ENCODE measurements at places on chromosomes 16 and 17.

- no peak for DNase-seq
These were observed at the start of gene CCL7 for GRCh38 chr17:34269969-34270368. TSS of gene CCL7 (plus strand) at chr17:34270221. CDS start at chr17:34270291, 70 bp downstream.

DNA sequence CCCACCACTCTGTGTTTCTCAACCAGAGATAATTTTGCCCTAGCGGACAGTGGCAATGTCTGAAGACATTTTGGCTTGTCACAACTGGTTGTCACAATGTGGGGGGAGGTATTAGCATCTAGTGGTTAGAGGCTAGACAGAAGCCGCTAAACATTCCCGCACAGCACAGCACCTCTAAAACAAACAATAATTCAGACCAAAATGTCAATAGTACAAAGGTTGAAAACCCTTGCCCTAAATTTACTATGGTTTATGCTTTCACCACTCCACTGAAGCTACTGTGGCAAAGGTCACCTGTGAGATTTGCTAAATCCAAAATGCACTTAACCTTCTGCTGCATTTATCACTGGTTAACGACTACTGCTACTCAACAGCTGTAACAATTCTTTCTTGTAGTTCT, 14.1 kb downstream of the NUP88 start:
- no peak for DNase-seq

- no peak for DNase-seq
These were observed 16.7 kb downstream of the COQ7 start for GRCh38 chr16:19084139-19084538.

DNA sequence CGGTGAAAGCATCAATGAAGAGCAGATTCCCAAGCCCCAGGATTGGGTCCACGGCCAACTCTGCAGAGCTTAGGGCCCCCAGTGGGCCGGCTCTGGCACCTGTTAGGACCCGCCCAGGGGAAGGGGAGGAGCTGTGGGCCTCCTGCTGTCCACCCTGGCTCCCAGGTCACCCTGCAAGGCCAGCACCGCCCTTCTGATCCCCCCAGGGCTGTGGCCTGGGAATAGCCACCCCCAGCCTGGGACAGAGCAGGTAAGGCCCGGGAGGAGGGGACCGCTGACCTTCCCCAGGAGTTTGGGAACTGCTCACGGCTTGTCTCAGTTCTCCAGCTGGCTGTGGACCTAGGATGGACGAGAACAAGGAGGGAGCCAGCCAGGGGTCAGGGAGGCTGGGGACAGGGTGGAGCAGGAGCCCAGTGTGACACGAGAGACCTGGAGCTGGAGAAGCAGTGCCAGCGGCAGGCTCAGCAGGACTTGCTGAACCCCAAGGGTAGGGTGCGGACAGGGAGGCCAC, 39.3 kb upstream of the SLC38A10 start:
- no peak for DNase-seq

- DNase-seq = no peak
These were observed 610 bp downstream of the RFNG start for GRCh38 chr17:82050761-82051641.

DNA sequence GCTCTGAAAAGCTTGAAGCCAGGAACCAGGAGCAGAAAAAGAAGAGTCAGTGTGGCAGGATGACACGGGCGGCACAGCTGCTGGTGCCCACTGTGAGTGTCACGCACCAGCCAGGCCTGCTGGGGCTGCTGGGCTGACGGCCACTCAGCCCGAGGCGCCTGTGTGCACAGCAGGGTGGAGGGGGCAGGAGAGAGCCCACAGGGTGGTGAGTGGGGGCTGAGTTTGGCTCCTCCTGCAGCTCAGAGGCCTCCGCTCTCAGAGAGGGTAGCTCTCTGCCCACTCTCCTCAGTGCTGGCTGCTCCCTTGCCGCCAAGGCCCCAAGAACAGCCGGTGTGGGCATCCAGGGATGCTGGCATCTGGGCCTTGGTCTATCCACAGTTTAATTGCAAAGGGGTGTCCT, 59.6 kb downstream of the GSG1L start:
- DNase-seq = no peak

DNA sequence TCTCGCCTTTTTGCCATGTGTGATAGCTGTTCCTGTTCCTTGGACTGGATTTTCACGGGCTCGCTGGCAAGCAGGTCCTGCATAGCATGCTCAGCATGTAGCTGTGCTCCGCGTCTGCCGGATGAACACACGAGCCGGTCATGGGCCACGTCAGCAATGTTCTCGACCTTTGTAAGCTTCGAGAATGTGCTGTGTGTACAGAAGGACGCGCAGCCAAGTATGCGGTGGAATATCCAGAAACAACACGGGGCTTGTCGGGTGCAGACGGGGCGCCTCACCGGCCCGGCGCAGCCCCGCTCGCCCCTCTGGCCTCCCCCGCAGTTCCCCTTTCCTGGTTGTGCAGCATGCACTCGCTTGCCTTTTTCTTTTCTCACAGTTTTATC, 42.2 kb downstream of the RPTOR start:
- no peak for DNase-seq

DNA sequence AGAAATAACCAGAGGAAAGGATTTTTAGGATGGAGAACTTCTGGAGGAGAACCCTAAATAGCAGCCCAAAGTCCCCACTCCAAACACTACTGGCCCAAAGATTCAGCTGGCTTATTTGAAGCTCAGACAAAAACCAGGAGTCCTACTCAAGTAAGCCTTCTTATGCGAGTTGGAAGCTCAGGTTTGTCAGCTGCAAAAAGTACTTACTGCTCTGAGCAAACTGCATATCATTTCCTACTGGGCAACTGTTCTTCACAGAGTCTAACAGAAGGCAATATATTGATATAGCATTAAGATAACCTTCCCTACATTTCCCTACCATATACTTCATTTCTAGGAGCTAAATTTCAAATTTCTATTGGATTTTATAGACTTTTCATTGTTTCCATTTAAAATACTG, 76.1 kb upstream of the CORO6 start:
- DNase-seq = no peak

- DNase-seq = no peak
These were observed 8.0 kb downstream of the TNRC6A start for GRCh38 chr16:24737391-24737871.

GRCh38 chr17:27529230-27529796, 73.1 kb downstream of the KSR1 start:
- no peak for DNase-seq

GRCh38 chr17:17624741-17625140, 33.2 kb upstream of the PEMT start:
- DNase-seq = no peak

- no peak for DNase-seq
These were observed 121.2 kb downstream of the ASIC2 start for GRCh38 chr17:33171931-33172330.

- no peak for DNase-seq
These were observed 84.5 kb upstream of the ZNF469 start for GRCh38 chr16:88298181-88298832.

GRCh38 chr17:74737299-74738050, 419 bp downstream of the RAB37 start:
- DNase-seq = peak; percentile 40

DNA sequence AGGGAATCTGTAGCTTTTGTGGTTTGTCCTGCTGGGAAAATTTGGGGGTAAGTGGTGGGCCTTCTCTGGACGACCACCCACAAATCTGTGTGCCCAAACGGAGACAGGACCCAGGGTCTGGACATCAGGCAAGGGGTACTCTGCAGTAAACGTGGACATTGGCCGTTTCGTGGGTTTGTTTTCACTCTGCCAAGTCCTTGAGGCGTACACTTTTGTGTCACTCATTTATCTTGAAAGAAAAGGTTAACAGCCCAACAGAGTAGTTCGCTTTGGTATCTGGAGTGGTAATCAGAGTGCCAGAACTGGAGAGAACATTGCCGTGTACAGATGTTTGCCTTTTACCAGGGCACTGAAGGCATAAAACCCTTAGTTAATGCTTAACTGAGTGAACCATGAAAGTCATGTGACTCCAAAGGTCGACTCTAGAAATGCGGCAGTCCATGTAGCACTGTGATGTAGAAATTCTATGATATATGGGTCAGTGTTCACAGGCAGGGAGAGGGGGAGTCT, 15.4 kb downstream of the NAA60 start:
- no peak for DNase-seq

- DNase-seq = no peak
These were observed 9.2 kb downstream of the C1QTNF1 start for GRCh38 chr17:79033046-79033616.

DNA sequence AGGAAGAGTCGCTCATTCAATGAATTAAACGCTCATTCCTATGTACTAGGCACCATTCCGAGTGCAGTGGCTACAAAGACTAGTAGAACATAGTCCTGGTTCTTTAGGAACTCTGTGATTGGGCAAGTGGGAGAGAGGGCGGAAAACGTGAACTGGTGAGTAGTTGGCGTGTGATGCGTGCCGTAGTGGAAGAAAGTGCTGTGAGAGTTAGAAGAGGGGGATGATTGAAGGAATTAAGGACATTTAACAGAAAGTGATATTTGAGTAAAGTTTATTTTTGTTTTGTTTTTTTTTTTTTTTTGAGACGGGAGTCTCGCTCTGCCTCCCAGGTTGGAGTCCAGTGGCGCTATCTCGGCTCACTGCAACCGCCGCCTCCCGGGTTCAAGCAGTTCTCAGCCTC, 7.9 kb upstream of the SLFN14 start:
- no peak for DNase-seq

DNA sequence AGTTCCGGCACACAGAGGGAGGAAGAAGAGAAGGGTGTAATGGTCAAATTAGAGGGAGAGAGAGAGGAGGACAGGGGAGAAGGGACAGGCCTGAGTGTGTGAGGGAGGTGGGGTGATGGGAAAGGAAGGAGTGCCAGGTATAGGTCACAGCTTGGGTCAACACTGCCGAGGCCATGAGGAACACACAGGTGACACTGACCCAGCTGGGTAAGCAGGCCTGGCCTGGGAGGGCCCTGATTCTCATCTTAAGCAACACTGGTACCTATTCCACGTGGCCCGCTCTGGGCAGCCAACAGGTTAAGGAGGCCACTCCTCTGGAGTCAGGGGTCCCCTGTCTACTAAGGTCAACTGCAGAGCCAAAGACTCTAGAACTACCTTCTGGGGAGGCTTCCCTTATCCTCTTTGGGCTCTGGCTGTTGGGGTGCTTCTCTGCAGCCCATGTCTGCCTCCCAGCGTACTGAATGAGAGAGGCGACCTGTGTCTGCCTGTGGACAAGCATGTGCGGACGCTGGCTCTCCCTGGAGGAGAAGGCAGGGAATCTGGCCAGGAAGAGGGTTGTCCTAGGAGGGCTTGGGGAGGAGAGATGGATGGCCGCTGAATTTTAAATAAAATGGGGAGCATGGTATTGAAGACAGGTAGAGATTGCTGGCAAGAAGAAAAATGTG, 57.6 kb downstream of the RGS9 start:
- no peak for DNase-seq

- no peak for DNase-seq
These were observed 1.4 kb downstream of the MMD start for GRCh38 chr17:55420067-55420775.

GRCh38 chr17:78357672-78358537, 2.0 kb downstream of the SOCS3 start:
- no peak for DNase-seq

- no peak for DNase-seq
These were observed 11.0 kb downstream of the HSD11B2 start for GRCh38 chr16:67441907-67442306.

- no peak for DNase-seq
These were observed 20.7 kb downstream of the DNAH9 start for GRCh38 chr17:11618861-11619566.

DNA sequence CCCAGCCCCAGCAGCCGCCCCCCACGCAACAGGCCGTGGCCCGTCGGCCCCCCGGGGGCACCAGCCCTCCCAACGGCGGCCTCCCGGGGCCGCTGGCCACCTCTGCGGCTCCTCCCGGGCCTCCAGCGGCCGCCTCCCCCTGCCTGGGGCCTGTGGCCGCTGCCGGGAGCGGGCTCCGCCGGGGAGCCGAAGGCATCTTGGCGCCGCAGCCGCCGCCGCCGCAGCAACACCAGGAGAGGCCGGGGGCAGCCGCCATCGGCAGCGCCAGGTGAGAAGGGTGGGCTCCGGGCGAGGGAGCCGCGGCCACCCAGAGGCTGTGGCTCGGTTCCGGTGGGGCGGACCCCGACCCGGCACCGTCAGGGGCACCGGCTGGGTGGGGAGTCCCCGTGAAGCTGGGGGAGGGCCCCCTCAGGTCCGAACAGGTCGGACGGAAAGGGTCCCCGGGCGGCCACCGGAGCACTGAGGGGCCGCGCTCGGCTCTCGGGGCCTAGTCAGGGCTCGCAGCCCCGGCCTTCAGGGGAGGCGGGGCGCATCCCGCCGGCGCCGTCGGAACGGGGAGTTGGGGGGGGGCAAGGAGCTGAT, 583 bp downstream of the ATXN2L start:
- no peak for DNase-seq

- DNase-seq = no peak
These were observed 46.4 kb upstream of the SDK2 start for GRCh38 chr17:73690676-73691075.

DNA sequence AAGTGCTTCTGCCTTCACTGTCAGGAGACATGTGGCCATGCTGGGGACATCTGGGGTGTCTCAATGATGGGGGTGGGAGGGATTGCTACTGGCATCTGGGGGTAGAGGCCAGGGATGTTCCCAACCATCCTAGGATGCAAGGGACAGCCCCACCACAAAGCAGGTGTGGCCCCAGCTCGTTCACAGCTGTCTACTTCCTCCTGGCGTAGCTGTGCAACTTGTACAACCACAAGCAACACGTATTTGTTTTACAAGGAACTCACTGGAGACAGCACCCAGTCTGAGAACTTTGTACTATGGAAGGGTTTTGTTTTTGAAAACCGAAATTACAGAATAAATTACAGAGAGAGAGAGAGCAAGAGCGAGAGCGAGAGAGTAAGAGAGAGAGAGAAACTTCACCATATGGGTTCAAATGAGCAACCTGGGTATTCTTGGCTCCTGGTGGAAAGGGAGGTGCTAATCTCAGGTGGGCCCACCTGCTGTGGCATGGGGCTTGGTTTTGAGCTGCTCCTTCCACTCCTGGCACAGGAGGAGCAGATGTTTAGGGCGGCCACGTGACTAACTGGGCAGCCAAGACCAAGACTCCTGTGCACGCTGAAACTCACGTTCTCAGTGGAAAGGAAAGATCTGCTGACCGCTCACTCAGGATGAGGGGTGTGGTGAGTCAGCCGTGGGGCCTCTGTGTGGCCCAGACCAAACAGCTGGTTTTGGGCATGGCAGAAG, 17.5 kb upstream of the TNFRSF13B start:
- no peak for DNase-seq

GRCh38 chr17:75412455-75413317, 7.2 kb upstream of the GRB2 start:
- DNase-seq = peak; percentile 58

DNA sequence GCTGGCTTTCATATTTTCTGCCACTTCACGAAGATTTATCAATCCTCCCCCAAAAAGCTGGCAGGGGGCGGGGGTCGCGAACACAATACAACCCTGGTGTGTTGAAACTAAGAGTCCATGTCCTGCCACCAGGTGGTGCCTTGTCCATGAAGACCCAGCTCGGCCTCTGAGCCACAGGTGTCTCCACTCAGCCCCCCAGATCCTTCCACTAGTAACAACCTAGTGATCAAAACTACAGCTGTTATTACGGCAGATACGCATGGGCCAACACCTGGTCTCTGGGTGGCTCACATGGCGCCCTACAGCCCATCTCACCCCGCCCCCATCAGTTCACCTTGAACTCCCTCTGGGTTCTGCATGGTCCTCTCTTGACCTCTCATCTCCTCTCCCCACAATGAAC, 27.7 kb downstream of the USP7 start:
- no peak for DNase-seq
